Motor neuron (in vitro differentiated cells): ENCODE measurements at places on chromosomes 4 and X. TPM values are rescaled to one million over a fixed set of nuclear protein-coding genes. Genes with fewer than 3 reads are reported as not detected.
A peak's percentile ranks its signal among the peaks of the same experiment; 100 is the strongest.

MAGEA2B gene
- 1.5 TPM in 1 of 2 replicates, not detected in the other for total RNA-seq

DNA sequence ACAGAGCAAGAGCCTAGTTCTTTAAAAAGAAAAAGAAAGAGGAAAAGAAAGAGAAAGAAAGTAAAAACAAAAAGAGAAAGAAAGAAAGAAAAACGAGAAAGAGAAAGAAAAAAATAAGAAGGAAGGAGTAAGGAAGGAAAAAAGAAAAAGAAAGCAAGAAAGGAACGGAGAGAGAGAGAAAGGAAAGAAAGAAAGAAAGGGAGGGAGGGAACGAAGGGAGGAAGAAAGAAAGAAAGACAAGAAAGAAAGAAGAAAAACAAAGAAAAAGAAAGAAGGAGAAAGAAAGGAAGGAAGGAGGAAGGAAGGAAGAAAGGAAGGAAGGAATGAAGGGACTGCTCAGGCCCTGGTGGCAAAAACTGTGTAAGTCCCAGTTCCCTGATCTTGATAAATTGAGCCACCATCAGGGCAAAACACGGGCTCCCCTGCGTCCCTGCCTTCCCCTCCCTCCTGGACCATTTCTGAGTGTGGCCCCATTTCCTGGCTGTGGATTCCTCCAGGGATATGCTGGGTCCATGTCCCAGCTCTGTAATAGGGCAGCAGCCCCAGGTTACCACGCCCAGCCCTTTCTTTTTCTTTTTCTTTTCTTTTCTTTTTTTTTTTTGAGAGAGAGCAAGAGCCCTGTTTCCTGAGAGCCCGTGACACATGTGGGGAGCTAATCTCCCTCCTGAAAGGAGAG, 44.8 kb downstream of the SHOX start:
- peak; percentile 11 for ATAC-seq

DNA sequence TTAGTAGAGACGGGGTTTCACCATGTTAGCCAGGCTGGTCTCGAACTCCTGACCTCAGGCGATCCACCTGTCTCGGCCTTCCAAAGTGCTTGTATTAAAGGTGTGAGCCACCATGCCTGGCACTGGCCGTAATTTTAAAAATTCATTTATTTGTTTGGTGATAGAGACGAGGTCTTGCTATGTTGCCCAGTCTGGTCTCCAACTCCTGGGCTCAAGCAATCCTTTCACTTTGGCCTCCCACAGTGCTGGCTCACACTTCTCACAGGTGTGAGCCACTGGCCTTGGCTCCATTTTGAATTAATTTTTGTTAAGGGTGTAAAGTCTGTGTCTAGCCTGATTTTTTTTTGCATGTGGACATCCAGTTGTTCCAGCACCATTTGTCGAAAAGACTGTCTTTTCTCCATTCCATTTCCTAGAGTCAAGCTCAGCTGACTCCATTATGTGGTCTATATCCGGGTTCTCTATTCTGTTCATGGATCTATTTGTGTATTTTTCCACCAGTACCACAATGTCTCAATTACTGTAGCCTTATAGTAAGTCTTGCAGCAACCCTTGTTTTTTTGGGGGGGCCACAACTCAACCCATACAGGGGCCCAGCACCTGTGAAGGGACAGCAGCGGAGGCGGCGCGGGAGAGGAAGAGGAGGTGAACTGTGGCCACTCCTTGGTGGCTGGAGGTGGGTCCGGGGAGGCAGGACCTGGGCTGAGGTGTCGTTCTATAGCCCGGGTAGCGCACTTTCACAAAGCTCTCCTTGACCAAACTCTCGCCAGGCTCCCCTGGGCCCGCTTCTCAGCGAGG, 1.5 kb upstream of the NSD2 start:
- ATAC-seq, result no peak

GRCh38 chr4:3013839-3014350, 50.5 kb downstream of the GRK4 start:
- no peak for ATAC-seq

DNA sequence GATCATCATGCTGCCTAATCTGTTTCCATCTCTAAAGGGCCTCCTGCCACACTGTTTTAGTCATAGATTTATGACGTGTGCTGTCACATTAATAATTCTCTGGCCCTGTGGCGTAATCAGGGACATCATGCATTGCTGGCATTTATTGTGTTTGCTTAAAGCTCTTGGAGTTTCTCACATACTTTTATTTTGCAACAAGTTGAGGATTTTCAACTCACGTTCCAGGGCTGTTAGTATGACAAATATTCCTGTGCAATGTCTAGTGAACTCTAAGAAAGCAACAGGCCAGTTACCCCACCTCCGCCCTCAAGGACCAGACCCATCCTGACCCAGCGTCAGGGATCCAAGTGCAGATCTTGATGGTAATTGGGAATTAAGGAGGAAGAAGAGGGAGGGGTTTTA, 7.8 kb upstream of the PIGA start:
- no peak for ATAC-seq

DNA sequence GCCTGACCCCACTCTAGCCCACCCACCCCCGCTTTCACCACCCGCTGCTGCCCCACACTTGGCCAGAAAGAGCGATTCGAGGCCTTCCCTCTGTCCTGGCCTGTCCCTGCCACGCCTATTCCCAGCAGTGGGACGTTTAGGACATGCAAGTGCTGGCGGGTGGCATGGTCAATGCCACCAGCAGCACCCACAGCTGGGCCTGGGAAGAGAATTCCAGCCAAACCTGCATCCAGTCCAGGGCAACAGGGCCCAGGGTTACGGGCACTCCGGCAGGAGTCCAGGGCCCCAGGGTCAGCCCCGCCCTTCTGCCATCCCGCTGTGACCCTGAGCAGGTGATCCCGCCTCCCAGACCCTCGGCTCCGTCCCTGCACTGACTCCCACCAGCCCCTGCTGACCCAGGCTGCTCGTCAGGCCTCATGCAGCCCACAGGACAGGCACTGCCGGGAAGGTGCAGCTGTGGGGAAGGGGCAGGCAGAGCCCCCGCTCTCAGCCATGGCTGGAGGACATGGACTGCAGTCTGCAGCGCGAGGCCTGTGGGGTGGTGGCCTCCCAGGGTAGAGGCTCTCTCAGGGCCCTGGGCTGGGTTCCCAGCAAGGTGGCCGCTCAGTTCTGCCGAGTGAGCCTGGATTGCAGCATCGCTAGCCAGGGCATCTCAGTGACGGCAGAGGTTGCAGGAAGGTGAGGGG, 6.8 kb upstream of the HTRA3 start:
- peak; percentile 11 for ATAC-seq
